Adrenal gland (tissue), 19 donors: ENCODE measurements at places on chromosomes 7 and 10. TPM values are rescaled to one million over a fixed set of nuclear protein-coding genes. Genes with fewer than 3 reads are reported as not detected.

- H3K27me3 ChIP-seq = no peaks in the 10 kb centered on the region
- no peak overlapping the region for H3K27ac ChIP-seq
- H3K4me1 ChIP-seq = peaks cover 14% of the 10 kb centered on the region
- H3K36me3 ChIP-seq = peaks cover 15% of the 10 kb centered on the region
- no peak for DNase-seq
- no peak overlapping the region for H3K4me3 ChIP-seq
Measured at GRCh38 chr7:66769833-66770512, 29.4 kb downstream of the RABGEF1 start.

GRCh38 chr10:107930037-107930436 is 765.5 kb upstream of the SORCS1 start:
- no peaks in the 10 kb centered on the region for H3K36me3 ChIP-seq
- no peaks in the 10 kb centered on the region for H3K27me3 ChIP-seq
- H3K4me3 ChIP-seq = no peak overlapping the region
- DNase-seq = no peak
- H3K4me1 ChIP-seq = no peaks in the 10 kb centered on the region

GRCh38 chr10:101814466-101815071 is 3.7 kb downstream of the OGA start:
- DNase-seq = no peak
- no peak overlapping the region for H3K4me3 ChIP-seq
- peaks cover 25% of the 10 kb centered on the region for H3K4me1 ChIP-seq
- H3K27me3 ChIP-seq = no peaks in the 10 kb centered on the region

Gene SCIN
- total RNA-seq = 1.4 TPM

Gene CYP2W1
- 41.8 TPM for total RNA-seq

GRCh38 chr10:126972635-126973414 is 67.6 kb downstream of the DOCK1 start:
- H3K27me3 ChIP-seq = no peaks in the 10 kb centered on the region
- no peak for DNase-seq
- H3K4me1 ChIP-seq = peaks cover 11% of the 10 kb centered on the region

GRCh38 chr10:48946891-48947500 is 7.4 kb upstream of the LRRC18 start:
- H3K4me3 ChIP-seq = no peak overlapping the region
- DNase-seq = no peak
- no peaks in the 10 kb centered on the region for H3K36me3 ChIP-seq
- no peaks in the 10 kb centered on the region for H3K4me1 ChIP-seq
- H3K27me3 ChIP-seq = no peaks in the 10 kb centered on the region

DNA sequence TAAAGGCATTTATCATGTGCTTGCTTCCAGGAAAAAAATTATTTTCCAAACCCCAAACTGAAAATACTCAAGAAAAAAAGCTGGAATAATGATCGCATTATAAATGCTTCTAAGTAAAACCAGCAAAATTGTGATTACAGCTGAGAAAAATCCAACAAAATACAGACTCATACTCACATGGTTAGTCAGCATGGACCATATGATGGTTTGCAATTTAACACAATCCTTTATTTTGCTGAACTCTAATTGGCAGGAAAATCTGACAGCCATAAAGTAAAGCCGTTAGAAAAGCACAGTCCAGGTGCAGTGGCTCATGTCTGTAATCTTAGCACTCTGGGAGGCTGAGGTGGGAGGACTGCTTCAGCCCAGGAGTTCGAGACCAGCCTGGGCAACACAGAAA is 59.6 kb downstream of the BRI3 start:
- no peak overlapping the region for H3K27ac ChIP-seq
- no peaks in the 10 kb centered on the region for H3K4me1 ChIP-seq
- no peak overlapping the region for H3K4me3 ChIP-seq
- no peak for DNase-seq
- no peaks in the 10 kb centered on the region for H3K36me3 ChIP-seq
